Placental epithelial cell (primary cell): ENCODE measurements at places on chromosomes 6 and 20. TPM values are rescaled to one million over a fixed set of nuclear protein-coding genes. Genes with fewer than 3 reads are reported as not detected.

CCN6 gene
- not detected in 2 replicates for total RNA-seq

PTCRA gene
- not detected in 2 replicates for total RNA-seq

SYCP2L gene
- total RNA-seq = under 0.01 and 0.11 TPM in 2 replicates

HLA-F gene
- total RNA-seq = 2.4 TPM in 2 replicates

THEMIS gene
- total RNA-seq = 0.11 TPM in 1 of 2 replicates, not detected in the other

ADTRP gene
- 2.0 and 3.3 TPM in 2 replicates for total RNA-seq
